Frontal cortex (tissue), 4 donors: ENCODE measurements at places on chromosomes 5 and 9. TPM values are rescaled to one million over a fixed set of nuclear protein-coding genes. Genes with fewer than 3 reads are reported as not detected.

DNA sequence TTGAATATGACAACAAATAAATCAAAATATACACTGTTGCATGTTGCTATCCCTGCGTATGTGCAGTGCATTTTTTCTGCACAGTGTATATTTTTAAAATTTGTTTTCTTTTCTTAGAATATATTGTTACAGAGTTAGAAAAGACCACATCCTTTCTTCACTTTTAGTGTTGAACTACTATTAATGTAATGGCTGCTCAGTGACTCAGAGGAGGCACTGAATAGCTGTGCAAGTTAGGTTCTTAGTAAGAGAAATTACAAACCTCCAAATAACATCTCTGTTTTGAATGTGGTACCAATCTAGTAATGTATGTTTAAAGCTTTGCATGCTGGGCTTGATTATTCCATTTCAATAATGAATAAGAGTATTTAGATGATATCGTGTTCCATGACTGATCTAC lies 208.9 kb upstream of the PRR16 start:
- no peak for DNase-seq

DNA sequence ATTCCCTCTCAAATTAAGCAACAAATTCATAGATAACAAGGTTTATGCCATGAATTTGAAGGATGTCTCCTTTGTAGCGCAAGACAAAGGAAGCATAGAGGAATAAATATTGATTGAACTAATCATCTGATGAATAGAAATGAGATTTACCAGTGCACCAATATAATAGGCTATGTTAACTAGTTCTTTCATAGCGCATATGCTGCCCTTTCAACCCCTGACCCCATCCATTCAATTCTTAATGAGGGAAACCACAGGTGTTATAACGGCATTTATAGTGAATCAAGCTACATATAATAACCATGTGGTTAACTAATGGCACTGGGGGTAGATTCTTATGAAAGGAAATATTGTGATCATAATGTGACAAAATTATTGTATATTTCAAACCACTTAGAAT lies 6.5 kb downstream of the RORB start:
- DNase-seq: no peak

CDO1 gene
- 53.8 TPM for total RNA-seq

GRCh38 chr9:123322273-123323195 lies 33.5 kb upstream of the CRB2 start:
- DNase-seq: no peak

DNA sequence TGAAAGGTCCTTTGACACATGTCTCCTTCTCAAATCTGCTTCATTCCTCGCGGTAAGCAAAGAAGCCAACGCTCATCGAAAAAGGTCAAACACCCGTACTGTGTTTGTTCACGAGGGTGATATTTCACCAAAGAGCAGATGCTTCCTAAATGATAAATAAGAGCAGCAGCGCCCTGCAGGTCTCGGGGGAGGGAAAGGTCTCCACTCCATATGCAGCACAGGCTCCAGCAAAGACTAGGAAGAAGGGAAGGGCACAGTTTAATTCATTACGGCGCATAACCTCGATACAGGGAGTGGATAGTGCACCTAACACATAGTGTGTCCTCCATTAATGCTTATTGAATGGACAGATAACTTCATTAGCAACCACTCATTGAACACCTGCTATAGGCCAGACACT lies 593.3 kb downstream of the CDK5RAP2 start:
- no peak for DNase-seq

TPPP gene
- 13.5 TPM for total RNA-seq

GRCh38 chr9:93830012-93830596 lies 125.1 kb downstream of the BARX1 start:
- no peak for DNase-seq

DNA sequence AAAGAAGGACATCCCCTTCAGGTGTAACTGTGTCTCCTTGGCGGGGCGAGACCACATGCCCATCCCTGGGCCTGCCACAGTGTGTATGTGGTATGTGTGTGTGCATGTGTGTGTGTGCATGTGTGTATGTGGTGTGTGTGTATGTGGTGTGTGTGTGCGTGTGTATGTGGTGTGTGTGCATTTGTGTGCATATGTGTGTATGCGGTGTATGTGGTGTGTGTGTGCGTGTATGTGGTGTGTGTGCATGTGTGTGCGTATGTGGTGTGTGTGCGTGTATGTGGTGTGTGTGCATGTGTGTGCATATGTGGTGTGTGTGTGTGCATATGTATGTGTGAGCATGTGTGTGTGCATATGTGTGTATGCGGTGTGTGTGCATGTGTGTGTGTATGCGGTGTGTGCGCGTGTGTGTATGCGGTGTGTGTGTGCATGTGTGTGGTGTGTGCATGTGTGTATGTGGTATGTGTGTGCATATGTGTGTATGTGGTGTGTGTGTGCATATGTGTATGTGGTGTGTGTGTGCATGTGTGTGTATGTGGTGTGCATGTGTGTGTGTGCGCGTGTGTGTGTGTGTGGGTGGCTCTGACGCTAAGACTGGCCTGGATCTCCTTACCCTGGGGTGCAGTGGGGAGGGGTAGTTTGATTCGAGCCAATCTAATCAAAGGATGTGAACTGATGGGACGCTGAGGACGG lies 107.9 kb upstream of the RAPGEF1 start:
- DNase-seq: no peak

- DNase-seq: no peak
These were observed 17.4 kb downstream of the CDC42SE2 start for GRCh38 chr5:131281133-131281867.

- peak; percentile 82 for DNase-seq
These were observed at the start of gene JADE2 for GRCh38 chr5:134524826-134525682. TSS of gene JADE2 (plus strand) at chr5:134525670. CDS start at chr5:134535858, 10,188 bp downstream.

DNA sequence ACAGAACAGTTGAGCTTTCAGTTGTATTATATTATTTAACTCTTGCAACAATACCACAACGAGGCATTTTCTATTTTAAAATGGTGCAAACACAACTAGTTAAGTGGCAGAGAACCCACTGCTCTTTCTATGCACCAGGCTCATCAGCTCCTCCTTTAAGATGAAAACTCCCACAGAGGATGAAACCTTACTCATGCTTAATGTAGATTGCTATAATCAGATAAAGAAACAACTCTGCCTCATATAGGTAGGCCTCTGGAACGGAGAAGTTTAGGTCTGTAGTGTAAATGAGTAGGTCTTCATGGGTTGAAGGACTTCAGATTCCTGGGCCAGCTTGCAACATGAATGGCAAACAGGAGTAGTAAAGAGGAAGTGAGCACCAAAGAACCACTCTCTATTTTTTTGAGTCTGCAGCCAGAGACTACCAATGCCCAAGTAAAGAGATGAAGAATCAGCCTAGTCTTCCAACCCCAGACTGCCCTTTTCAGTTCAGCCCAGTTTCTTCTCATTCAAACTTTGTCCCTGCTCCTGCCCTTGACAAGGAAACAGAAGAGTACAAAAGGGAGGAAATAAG lies 33.9 kb downstream of the HACD4 start:
- no peak for DNase-seq

DNA sequence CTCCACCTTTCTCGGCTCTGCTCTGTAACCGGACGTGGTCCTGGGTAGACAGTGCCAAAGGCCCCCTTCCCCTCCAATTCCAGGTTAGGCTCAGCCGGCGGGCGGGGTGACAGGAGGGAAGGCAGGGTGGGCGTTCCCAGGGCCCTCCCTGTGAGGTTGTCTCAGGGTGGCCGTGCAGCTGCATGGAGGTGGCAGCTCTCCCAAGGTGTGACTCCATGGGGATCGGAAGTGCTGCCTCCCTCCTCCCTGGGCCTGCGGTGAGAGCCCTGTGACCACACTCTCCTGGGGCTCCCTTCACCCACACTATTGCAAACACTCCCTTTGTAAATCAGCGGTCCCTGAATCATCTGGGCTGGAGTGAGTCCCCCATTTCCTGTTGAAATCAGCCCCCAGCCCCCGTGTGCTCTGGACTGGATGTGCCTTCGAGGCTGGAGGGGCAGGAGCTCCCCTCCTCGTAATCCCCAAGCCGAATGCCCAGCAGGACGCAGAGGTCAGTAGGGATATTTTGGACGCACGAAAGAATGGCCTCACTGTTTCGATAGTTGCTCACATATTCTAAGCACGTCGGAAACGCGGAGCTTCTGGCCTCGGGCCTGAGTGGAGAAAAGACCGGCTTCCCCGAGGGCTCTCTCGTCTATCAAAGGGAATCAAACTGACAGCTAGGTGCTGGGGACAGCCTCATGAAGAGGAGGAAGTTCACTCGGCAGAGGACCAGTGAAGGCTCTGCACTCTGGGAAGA lies 107.6 kb upstream of the COL5A1 start:
- DNase-seq: peak; percentile 58

DNA sequence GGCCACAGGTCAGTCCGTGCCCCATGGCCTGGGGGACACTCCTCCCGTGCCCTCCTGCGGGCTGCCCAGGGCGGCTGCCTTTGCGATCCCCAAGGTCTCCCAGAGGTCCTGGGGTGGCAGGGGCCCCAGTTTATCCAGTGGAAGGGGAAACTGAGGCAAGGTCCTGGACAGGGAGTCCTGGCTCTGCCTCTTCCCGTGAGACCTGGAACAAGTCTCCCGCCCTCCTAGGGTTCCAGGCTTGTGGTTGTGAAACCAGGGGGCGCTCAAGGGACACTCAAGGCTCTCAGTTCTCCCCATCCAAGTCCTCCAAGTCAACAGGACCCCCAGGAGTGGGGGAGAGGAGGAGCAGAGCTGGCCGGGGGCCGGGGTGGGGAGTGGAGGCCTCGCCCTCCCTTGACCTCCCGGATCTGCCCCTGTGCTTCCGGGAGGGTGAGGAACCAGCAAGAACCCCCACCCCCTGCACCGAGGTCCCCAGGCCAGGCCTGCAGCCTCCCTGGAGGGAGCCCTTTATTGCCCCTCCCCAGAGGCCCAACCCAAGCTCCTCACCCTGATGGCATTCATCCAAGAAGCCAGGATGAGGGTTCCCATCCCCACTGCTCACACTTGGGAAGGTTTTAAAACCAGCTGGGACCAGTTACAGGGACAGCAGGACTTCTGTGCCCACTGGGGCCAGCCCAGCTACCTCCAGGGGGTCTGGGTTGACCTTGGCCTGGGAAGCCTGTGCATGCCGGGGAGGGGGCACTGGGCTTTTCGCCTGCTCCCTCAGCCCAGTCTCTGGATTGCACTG lies 24.7 kb upstream of the TMEM250 start:
- DNase-seq: no peak

DNA sequence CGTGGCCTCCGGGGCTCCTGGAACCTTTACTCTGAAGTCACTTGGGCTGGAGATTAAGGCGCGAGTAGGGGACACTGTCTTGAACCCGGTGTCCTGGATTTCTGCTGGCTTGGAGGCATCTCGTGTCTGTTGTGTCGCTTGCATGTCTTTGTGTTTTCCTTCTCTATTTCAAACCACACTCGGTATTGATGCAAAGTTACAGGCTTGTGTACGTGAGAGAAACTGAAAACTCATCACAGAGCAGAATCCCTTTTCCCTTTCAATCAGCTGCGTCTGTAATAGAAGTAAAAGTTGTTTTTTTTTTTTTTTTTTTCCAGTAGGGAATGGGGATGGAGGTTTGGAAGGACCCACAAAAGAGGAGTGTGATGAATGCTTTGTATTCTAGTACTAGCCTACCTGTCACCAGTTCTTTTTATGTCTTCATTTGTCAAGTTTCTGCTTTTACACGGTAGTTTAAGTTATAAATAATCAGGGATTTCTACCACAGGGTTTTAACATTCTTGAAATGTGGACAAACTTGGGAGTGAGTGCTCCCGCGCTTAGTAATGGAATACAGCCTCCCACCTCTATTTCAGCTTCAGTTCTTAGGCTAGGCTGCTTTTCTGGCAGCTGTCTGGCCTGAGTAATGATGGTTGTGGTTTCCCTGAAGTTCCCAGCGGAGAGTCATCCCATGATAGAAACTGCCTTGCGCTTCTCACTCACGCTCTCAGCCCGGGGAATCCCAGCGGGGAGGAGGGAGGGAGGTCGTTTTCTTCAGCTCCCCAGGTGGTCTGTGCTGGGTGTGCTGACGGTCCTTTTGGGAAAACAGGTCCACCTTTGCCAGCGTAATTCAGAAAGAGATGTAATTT lies 763 bp downstream of the TJP2 start:
- DNase-seq: peak; percentile 52

- no peak for DNase-seq
These were observed 216.0 kb downstream of the KDM4C start for GRCh38 chr9:6973762-6974161.

- no peak for DNase-seq
These were observed 16.7 kb upstream of the UBQLN1 start for GRCh38 chr9:83724436-83724835.

DNA sequence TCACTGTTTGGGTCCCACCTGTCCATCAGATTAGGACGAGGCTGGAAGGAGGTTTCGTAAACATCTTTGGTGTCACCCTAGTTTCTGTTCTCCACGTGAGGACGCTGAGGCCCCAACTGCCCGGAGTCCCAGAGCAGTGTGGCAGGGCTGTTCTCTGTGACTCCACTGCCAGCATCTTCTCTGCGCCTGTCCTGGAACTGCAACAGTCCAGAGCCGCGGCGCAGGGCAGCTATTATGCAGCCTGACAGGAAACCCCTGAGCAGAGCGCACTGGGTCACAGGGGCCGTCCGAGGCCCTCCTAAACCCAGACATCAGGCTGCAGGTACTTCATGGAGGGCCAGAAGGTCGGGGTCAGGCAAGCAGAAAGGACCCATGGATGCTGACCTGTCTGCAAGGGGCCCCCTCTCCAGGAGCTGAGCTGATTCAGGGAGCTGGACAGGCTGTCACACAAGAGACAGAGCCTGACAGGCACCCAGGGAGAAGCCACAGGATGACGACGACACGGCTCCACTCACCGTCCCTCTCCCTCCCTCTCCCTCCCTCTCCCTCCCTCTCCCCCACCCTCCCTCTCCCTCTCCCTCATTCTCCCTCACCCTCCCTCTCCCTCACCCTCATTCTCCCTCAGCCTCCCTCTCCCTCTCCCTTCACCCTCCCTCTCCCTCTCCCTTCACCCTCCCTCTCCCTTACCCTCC lies 31.7 kb downstream of the DBH start:
- DNase-seq: no peak

SPATA31C1 gene
- not detected for total RNA-seq

- no peak for DNase-seq
These were observed 14.8 kb downstream of the FAM219A start for GRCh38 chr9:34443533-34443932.

DNA sequence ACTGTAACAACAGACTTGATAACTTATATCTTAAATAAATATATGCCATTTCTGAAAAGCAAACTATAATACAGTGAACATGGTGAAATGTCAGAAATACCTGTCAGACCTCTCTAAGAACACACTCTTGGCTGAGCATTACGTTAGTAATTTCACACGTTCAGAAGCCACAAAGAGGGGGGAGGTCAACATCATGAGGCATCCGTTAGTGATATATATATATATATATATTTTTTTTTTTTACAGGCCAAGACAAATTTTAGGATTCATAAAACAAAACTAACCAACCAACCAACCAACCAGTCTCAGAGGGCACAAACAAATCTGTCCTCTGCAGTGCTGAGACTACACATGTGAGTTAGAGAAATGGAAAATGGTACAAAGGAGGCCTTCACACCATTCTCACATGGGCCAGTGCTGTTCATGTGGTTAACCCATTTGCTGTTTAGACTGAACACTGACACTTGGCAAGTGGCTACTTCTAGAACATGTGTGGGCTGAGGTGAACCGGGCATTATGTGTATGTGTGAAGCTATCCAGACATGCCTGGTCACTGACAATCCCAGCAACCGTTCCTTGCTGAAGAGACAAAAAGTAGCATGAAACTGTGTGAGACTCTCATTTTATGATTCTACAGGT lies 54.5 kb downstream of the ELL2 start:
- no peak for DNase-seq
